AG09309 (cell line): ENCODE measurements at places on chromosomes 4 and X.

DNA sequence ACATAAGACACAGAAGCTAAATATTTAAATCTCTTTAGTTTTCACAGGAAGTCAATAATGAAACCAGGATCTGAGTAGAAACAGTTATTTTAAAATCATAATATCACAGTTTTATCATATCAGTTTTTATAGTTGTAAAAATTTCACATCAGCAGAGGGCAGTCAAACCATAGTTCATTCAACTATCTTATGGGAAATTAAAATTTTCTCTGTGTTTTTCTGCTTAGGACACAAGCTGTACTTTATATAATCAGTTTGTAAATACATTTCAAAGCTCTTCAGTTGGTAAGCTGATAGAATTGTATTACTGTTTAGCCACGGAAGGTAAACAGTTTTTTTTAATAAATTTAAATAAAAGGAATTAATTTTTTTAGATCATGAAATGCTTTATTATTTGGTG, 204.8 kb upstream of the NUDT6 start:
- DNase-seq = no peak

DNA sequence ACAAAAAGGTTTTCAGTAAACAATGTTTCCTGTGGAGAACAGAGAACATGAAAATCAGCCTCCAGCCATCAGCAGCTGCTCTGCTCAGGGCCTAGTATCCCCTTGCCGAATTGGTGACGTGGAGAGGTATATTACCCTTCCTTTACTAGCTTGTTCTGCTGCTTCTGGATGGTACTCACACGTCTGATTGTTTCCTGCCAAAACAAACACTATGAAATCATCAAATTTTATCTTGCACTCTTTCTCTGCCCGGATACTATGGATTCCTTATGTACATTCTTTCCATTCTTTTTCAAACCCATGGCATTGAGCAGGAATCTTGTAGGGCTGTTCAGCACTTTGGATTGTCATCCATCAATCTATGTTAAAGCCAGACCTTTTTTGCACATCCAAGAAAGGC, 18.8 kb upstream of the METAP1 start:
- no peak for DNase-seq

DNA sequence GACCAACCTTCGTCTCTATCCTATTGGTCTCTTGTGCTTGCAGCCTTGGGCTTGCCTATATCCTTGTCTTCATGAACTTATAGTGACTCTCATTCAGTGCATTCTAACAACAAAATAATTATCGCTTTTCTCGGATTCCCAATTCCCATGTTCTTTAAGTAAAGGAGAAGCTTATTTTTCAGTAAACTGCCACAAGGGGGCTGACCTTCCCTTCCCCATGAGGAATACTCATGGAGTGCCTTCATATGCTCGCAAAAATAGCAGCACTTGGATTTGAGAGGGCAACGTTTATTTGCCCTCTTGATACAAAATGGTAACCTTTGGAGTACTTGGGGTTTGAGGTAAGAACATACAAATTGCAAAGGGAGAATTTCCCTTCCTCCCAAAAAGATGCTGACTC, 183.2 kb upstream of the TENT5D start:
- no peak for DNase-seq

DNA sequence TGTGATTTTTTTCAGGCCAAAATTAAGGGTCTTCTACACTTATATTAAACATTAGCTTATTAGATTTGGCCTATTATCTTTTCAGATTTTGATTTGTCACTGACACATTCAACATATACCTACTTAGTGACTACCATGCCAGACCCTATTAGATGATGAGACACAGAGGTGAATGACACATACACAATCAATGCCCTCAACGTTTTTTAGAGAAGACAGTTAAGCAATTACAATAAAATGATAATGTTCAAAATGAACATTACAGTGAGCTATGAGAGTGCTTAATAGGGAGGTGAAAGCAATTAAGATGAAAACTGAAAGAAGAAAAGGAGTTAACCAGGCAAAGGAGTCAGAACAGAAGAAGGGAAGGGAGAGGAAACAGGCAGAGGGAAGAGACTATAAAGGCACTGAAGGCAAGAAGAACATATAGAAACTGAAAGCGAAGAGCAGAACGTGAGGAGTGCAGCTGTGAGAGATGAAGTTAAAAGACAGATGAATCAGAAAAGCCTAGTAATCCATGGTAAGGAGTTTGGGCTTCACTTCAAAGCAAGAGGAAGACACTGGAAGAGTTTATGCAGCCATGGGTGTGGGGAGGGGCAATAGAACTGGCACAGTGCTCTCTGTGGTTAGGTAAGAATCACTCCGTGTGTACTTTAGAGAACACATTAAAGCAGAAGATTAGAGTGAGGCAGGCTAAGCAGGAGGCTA, 119.0 kb downstream of the REELD1 start:
- peak; percentile 59 for DNase-seq

DNA sequence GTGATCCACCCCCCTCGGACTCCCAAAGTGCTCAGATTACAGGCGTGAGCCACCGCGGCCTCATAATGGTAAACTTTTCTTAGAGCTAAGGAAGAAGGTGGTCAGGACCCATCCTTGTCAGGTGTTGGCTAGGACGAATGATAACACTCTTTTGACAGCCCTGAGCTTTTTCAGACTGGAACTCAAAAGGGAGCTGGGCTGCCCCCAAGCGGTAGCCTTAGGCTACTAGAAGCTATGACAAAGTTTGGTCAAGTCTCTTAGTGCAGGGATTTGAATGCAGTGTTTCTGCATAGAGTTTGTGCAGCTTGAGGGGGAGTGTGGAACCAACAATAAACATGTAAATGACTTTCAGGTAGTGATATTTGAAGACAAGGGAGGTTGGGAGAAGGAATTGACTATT, 11.8 kb upstream of the HSD17B10 start:
- DNase-seq = no peak

DNA sequence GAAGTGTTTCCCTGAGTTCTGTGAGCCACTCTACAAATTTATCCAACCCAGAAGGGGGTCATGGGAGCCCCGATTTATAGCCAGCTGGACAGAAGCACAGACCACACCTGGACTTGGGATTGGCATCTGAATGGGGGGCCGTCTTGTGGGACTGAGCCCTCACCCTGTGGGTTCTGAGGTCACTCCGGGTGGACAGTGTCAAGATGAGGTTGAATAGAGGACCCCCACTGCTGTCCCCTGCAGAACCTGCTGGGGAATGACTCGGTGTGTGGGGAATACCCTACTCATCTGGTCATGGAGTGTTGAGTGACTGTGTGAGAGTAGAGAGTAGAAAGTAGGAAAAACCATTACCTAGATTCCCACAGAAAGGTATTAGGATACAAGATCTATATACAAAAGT, 67.5 kb downstream of the ZFYVE28 start:
- no peak for DNase-seq

DNA sequence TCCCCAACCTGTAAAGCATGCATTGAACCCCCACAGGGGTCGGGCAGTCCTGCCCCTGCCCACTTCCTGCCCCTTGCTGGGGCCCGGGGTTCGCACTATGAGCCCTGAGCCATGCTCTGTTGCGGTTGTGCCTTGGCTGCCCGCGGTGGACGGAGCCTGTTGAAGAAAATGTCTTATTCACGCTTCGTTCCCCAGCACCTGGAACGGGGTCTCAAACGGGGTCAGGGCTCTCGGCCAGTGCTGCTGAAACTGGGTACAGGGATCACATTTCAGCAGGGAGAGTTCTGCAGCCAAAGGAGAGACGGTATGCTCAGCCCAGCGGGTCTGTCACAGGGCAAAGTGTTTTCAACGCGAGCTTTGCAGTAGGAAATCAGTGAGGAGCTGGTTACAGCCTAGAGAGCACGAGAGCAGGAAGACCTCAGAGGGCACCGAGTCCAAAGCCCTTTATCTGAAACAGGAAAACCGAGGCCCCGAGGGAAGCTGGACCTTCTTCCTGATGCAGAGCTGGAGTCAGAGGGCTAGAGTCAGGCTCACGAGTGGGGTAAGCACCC, 46.3 kb upstream of the AFAP1 start:
- DNase-seq = no peak

GRCh38 chr4:152559641-152560040, 23.7 kb upstream of the FBXW7 start:
- no peak for DNase-seq

DNA sequence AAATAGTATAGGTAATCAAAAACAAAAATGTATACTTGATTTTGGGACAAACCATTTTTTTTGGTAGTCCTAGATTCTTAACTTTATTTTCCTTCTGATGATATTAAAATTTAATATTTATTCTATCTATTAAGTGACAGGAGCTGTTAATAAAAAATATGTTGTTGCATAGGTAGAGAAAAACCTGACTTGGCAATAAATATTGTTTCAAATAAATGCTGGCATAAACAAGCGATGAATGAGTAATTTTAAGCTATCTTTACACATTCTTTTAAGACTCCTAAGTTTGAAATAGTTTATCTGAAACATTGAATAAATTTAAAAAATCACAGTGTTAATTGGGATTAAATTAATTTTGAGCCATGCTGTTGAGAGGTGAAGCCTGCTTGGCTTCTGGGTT, 114.6 kb downstream of the GC start:
- no peak for DNase-seq

GRCh38 chrX:71118032-71118984, at the start of gene MED12:
Gene MED12 (plus strand): TSS chrX:71118596. CDS start chrX:71118755, 159 bp downstream.
- peak; percentile 24 for DNase-seq

DNA sequence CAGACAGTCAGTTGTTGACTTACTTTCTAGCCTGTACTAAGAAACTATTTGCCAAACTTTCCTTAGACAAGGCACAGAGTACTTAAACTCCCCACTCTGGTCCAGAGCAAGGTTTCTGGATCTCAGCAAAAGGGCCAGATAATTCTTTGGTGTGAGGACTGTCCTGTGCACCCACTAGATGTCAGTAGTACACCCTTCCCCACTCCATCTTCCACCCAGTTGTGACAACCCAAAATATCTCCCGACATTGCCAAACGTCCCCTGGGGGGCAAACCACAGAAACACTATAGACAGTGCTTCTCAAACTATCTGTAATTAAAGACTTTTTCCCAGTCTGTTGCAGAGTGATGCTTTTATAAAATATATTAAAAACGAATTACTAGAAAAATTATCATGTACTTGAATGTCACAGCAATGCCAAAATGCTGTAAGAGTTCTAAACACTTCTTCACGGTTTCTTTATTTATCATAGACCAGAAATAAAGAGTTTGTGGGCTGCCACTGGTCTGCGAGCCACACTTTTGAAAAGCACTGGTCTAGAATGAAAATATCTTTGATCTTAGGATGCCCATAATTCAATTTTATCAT, 203.5 kb downstream of the PRDM5 start:
- DNase-seq = no peak

DNA sequence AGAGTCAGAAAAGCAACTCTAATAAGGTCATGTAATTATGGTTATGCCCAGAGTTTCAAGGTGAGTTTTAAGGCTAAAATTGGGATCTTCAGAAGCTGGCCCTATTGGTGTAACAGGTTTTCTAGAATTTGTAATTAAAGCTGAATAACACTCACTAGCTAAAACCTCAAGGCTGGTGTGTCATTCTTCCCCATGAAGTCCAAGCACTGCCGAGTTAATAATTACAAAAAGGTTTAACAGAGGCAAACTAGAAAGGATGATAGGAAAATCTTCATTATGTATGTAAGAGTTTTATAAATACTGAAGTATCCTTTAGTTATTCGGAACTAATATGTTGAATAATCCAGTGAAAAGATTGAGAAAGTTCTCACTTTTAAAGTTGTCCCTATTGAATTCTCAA, 34.3 kb downstream of the MXRA5 start:
- DNase-seq = no peak

DNA sequence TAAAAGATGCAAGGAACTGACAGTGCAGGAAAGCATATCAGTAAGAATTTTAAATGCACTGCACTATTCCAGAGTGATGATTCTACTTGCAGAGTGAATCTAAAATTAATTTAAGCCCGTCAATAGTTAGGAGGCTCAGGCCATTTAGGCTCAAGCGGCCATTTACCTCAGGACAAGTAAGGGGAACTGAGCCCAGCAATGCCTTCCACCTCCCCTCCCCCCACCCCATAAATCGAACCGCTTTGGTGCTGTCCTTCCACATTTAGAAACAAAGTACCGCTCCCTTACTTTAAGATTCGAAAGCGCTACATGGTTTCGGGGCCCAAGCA, 665 bp downstream of the RBM41 start:
- no peak for DNase-seq

GRCh38 chrX:130109429-130110378, 593 bp downstream of the ELF4 start:
- DNase-seq = no peak

DNA sequence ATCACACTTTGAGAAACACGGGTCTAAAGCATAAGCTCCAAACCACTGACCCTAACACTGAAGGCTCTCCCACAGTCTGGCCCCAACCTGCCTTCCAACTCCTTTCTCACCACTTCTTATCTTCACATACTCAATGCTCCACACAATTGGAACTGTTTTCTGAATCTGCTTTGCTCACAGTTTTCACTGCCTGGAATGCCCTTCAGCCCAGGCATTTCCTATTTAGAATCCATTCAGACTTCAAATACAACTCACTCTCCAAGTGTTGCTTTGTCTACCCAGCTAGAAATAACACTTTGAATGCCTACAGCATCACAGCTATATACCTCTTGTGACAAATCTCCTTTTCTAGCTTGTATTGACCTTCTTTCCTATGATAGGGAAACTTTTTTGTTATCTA, 10.2 kb downstream of the OTUD4 start:
- DNase-seq = no peak

DNA sequence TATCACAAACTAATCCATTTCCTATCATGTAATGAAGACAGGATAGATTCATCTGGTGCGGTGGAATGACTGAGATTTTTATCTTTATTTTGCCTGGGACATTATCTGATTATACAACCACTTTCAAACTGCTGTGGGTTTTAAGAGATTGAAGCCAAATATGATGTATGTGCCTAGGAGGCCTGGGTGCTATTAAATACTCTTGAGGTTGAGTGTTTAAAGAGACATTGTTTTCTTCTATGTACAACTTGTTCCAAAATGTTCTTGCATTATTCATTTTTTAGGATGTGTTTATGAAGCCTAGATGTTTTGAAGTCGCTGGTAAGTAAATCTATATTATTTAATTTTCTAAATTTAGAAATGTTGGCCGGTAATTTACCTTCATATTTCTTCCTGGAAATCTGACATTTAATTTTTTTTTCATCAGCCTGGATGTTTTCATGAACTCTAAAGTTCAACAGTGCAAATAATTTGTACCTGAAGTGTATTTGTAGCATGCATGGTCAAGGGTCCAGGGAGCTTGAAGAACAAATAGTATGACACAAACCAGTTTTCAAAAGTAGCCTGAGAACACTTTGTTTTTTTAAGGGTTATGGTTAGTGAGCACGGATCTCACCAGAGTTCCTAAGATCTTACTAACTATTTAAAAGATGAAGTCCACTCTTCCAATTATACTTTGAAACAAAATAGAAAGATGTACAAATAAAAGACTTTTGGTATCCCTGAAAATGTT, 72.8 kb upstream of the ATP8A1 start:
- no peak for DNase-seq

DNA sequence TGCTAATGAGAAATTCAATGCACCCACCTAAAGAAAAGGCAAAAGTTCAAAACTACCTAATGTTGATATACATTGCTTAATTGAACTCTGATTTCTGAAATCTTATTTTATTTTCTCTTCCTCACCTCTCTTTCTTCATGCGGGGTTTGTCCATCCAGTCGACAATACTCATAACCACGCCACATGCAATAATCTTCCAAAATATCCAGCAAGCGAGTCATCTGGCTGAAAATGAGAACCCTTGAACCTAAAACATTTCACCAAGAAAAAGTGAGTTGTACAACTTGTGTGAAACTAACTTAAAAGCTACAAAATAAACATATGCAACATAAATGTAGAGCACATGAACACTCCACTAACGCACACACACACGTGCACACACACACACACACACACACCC, 26.7 kb downstream of the SMARCA1 start:
- no peak for DNase-seq
